ENCODE measurements at places on chromosomes 2 and 18.

- no peak for DNase-seq
Measured at GRCh38 chr2:191625446-191625845, 52.5 kb upstream of the NABP1 start.

- DNase-seq = no peak
Measured at GRCh38 chr2:164969909-164970690, 14.8 kb upstream of the SLC38A11 start.

GRCh38 chr18:54875063-54875462, 46.8 kb downstream of the RAB27B start:
- no peak for DNase-seq

DNA sequence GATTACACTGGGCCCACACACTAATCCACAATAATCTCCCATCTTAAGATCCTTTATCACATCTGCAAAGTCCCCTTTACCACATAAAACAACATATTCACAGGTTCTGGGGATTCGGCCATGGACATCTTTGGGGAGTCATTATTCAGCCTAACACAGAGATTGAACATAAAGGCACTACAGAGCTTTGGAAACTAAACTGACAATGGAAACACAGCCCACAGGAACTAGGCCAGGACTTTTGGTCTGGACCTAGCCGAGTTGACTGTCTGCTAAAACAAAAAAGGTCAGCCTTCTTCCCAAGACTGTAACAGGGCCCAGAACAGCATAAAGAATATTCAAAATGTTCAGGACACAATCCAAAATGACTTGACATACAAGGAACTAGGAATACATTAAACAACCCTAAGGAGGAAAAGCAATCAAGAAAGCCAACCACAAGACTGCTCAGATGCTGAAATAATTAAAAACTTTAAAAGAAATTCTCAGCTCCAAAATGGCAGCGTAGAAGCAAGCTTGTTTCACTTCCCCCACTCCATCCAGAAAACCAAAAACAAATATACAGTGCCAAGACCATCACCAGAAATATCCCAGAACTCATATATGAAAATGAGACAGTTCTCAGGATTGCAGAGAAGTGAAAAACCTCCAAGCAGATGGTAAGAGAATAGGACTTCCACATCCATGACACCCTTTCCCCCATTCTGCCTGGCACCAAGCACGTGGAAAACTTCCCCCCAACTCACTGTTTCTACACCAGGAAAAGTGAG, 207.8 kb downstream of the ATAD2B start:
- DNase-seq = no peak

- no peak for DNase-seq
Measured at GRCh38 chr18:68833756-68834155, 35.9 kb downstream of the CCDC102B start.

GRCh38 chr2:25380023-25380422, 38.3 kb upstream of the DNMT3A start:
- no peak for DNase-seq

DNA sequence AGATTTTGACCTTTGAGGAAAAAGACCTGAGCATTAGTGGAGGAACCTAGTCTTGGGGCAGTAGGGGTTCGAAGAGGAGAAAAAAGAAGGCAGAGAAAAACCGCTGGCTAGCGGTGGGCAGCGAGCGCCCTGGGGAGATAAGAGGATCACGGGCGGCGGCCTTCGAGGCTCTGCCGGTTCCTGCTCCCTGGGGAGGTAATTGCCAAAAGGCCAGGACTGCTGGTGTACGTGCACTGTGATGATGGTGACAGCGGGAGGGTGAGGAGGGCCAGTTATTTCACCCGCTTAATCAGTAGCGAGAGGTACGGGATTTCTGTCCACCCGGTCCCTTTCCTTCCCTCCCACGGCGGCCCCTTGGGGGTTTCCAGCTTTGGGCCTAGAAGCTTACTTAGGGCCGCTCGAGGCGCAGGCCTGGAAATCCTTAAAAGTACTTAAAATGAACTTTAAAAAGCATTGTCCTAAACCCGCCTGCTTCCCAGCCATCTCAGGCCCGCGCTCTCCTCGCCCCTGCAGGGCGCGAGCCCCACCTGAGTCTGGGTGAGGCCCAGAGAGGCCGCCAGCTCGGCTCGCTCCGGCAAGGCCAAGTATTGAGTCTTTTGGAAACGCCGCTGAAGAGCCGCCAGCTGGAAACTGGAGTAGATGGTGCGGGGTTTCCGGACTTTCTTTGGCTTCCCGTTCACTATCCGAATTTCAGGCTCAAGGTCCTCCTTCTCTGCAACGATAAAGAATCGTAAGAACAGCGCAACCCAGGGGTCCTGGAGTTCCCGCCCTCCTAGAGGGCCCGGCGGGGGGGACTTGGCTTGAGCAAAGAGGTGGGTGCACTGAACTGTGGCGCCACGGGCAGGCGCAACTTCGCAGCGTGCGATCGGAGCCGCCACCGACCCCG, 1.5 kb downstream of the DLX2 start:
- peak; percentile 18 for DNase-seq

GRCh38 chr2:217049422-217049821, 189.6 kb upstream of the TNP1 start:
- DNase-seq = no peak

GRCh38 chr2:19478409-19478808, 120.0 kb upstream of the OSR1 start:
- no peak for DNase-seq

DNA sequence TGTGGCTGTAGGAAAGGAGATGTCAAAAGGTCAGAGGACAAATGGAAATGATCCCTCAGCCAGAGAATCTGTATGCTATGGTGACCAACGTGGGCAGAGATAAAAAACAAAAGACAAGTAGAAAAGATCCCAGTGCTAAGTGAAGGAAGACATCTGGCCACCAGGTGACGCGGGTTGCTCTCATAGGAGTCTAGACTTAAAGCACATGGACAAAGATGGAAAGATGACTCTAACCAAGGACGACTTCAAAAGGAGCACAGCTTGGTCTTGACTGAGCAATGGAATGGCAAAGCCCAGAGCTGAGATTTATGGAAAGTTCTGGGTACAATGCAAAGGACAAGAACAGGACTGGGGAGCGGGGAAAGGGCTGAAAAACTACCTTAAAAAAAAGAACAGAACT, 96.8 kb downstream of the CLIP4 start:
- no peak for DNase-seq

DNA sequence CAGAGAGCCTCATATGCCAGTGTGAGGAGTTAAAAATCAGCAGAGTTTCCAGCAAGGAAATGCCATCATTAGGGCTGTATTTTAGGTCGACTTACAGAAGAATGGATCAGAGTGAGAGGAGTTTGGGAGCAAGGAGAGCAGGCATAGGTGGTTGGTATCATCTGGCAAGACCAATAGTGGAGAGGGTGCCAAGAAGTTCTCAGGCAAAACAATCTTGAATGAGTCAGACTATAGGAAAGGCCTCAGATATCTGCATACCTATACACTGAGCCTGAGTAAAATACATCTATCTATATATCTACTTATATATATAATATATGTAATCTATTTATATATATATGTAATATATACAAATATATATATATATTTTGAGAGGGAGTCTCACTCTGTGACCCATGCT, 57.3 kb downstream of the TMEFF2 start:
- DNase-seq = no peak

- DNase-seq = no peak
Measured at GRCh38 chr2:66547118-66547517, 112.2 kb downstream of the MEIS1 start.

GRCh38 chr18:63747006-63747405, 28.2 kb upstream of the SERPINB7 start:
- DNase-seq = no peak

All from D721Med (cell line).